ENCODE measurements at places on chromosomes 4 and X.

DNA sequence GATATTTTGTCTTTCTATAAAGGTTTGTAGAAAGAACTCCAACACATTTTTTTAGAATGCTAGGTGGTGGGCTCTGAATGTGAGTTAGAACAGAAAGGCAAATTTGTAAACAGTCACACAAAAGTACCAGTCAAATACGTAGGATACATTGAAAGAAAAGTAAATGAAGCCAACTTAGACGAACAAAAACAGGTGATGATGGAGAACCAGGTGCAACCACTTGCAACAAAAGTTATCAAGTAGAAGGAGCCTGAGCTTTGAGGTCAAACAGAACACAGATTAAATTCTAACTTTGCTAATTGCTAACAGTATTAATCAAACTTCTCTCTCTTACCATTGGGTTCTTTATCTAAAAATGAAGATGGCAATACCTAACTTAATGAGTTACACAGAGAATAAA lies 62.7 kb upstream of the DAPP1 start:
- DNase-seq: no peak

GRCh38 chrX:67351411-67351810 lies 192.4 kb upstream of the AR start:
- DNase-seq: no peak

- no peak for DNase-seq
Observed at GRCh38 chr4:147843162-147843561, 111.3 kb downstream of the ARHGAP10 start.

DNA sequence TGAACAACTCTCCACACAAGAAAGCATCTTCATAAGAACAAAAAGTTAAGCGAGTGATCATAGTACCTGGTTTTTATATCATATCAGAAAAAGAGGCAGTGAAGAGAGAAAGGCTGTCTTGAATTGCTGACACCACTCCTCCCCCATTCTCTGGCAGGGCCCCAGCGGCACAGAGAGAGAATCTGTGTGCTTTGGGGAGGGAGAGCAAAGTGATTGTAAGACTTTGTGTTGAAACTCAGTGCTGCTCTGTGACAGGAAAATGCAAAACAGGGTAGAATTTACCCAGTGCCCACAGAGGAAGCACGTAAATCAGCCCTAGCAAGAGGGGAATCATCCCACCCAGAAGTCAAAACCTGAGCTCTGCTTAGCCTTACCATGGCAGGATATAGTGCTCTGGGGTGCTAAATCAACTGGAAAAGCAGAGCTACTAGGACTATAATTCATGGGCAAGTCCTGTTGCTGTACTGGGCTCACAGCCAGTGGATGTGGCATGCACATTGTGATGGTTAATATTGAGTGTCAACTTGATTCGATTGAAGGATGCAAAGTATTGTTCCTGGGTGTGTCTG lies 174.6 kb downstream of the PRR32 start:
- no peak for DNase-seq

GRCh38 chrX:87005183-87005582 lies 512.4 kb upstream of the KLHL4 start:
- no peak for DNase-seq

DNA sequence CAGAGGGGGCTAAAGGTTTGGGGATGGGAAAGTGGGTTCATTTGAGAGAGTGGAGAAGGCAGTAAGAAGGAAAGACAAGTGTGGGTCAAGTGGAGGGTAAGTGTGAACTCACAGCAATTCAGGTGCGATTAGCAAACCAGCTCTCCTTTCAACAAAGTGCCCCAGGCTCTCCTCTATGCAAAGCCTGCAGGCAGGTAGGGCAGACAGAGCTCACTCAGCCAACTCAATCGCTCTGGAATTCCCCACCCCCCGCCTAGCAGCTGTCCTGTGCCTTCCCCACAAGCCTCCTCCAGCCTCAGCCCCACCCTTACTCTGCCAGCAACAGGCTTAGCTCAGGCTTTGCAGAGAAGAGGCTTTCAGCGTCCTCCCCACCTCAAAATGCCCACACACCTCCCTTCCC lies 14.8 kb upstream of the MAMLD1 start:
- DNase-seq: no peak

GRCh38 chr4:2303686-2304320 lies 41.9 kb upstream of the MXD4 start:
- DNase-seq: no peak

- no peak for DNase-seq
Observed at GRCh38 chrX:42832764-42833549, 55.0 kb upstream of the PPP1R2C start.

DNA sequence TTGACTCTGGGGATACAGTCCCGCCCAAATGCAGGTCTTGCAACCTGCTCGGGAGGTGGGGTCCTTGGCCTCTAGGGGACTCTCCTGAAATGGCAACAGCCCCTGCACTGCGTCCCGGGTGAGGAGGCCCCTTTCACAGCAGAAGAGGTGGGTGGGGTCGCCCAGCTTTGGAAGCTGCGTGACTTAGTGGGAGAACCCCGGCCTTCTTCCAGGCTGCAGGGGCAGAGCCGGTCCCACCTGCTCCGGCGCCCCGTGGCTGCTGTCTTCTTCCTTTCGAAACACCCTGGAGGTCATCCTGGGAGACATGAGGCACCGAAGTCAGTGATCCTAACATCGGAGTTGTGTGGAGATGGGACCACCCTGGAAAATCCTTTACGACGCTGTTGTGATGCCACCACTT lies 103.7 kb upstream of the ADRA2C start:
- DNase-seq: no peak

- DNase-seq: no peak
Observed at GRCh38 chr4:80922941-80923340, 107.6 kb upstream of the BMP3 start.

- DNase-seq: no peak
Observed at GRCh38 chrX:71053217-71053621, 14.9 kb downstream of the SNX12 start.

- no peak for DNase-seq
Observed at GRCh38 chrX:80174925-80175574, 160.5 kb downstream of the TBX22 start.

DNA sequence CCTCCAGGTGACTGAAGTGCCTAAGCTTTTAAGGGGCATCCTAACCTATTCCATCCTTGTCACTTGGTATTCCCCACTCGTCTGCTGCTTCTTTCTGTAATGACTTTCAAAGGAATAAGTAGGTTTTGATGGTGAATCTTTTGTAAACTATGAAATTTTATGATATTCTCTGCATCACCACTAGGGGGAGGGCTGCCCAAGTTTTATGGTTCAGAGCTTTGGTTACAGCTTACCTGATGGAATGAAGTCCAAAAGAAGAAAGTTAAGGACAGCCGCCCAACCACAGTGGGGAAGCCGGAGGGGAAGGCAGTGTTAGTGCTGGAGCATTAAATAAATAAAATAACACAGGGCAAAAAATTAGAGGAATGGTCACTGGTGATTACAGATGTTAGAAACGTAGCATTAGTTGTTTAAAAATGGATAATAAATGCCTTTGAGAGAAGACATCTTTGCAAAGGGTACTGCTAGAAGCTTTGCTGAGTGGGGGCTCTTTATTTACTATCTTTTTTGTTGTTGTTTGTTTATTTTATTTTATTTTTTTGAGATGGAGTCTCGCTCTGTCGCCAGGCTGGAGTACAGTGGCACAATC lies 204.9 kb downstream of the GBA3 start:
- no peak for DNase-seq

GRCh38 chrX:37867536-37868153 lies 20.3 kb upstream of the DYNLT3 start:
- no peak for DNase-seq

DNA sequence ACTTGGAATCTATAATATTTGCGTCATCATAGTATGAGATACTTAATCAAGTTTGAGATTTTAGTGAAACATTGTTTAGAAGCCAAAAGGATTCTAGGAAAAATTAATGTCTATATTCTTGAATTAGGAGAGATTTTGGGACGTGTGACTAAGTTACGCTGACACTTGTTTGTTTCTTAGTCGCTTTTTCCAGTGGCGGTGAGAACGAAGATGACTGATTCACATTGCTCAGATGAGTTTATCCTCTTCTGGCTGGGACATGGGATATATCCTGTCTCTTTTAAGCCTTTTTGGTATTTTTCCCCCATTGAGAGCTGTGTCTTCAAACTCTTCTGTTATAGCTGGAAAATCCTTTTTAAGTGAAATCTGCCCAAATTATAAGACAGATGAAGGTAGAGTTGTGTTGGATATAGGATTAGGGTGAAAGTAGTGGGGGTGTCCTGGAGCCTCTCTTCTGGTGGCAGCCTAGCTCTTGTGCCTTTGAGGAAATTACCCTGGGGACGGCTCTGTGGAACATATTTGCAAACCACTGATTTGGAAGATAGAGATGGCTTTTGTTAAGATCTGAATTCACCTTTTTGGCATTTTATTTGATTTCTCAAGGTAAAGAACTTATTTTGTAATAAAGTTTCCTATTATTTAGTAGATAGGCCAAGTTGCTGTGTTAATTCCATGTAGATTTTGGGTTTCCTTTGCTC lies 49.7 kb downstream of the HTT start:
- DNase-seq: peak; percentile 16

DNA sequence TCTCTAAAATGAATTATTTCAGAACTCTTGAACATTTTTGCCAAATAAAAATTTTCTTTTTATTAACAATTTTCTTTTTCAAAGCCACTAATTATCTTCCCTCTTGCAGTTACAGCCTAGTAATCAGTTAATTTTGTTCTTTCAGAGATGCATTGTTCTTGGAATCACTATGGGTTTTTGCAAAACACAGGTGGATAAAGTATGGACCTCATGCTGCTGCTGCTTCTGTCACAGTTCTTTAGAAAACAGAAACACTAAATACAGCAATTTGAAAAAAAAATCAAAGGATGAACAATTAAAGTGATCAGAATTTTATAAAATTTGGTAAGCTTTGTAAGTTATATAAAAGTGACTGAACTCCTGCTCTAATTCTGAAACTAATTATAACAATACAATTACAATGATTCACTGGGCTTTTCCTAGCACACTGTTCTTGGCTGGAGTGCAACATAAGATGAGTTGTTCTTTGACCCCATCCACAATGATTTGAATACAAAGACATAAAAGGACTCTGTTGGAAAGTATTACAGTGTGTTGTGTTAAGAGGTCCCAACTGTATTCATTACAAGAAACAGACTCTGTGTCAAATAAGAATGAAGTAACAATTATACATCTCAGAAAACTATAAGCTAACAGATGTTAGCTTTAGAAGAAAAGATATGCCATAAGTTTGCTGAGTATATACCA lies 59.4 kb upstream of the GK2 start:
- peak; percentile 11 for DNase-seq

GRCh38 chr4:138003248-138003647 lies 238.9 kb downstream of the SLC7A11 start:
- no peak for DNase-seq

GRCh38 chr4:40308528-40309122 lies 26.5 kb upstream of the CHRNA9 start:
- no peak for DNase-seq

DNA sequence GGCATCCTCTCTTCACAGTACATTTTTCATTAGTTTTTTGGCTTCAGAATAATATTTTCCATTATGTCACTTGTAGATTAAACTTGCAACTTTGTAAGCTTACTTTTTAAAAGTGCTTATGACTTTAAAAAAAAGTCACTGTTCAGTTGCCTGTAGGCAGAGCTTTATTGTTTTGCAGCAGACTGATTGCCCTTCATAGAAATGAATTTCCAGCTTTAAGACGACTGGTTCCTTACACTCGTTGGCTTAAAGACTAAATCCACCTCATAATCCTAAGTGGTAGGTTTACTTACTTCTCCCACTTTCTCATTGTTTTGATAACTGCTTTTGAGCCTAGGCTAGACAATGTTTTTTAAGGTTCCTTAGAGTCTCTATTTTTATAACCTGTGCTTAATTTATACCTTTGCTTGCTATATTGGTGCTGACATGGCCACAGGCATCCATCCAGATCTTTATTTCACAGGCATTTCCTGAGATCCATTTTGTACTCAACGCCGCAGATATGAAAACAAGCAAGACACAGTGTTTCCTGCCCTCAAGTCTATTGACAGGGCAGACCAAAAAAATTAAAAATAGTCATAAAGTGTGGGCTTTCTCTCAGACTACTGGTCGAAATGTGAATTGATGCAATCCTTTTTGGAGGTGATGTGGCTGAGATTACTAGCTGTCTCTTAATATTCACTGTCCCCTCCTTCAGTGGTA lies 12.6 kb upstream of the IL13RA2 start:
- DNase-seq: no peak

DNA sequence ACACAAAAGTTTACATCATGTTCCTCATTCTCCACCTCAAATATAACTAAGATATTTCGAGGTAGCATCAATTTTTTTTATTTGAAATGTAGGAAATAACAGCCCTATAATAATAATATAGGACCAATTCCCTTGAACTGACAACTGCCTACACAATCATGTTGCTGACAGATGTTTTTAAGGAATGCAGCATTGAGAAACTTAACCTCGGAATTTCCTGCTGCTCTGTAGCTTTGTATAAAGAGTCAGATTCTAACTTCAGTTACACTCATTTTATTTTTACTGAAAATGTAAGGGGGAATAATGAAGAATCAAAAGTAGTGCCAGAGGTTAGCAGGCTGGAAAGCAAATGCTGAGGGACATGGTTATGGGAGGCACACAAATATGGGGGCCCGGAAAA lies 235.8 kb downstream of the RBMX2 start:
- peak; percentile 34 for DNase-seq

DNA sequence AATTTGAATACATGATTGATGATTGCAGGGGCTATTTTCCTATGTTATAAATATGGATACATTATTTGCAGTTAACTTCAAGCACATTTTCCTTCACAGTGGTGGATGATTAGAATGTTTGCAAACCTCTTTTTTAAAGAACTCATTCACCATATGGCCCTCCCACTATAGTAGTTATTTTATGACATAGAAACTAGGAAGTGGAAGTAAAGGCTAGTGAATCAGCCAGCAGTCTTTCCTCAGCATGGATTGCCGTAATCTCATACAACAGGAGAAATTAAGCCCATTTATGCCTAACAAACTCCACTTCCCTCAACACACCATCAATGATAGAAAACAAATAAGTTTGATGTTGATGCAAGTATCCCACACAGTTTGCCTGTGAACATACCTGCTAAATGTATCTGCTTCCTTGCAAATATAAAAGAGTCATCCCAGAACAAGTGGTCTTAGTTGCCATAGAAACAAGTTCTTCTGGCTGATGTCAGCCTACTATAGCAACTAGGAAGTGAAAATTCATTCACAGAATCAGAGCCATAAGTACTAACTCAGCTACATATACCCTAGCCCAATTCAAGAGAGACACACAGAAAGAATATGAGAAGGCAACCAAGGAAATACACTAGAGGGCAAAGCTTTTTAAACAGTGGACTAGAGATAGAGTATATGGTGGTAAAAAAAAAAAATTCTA lies 100.9 kb upstream of the RADX start:
- no peak for DNase-seq

DNA sequence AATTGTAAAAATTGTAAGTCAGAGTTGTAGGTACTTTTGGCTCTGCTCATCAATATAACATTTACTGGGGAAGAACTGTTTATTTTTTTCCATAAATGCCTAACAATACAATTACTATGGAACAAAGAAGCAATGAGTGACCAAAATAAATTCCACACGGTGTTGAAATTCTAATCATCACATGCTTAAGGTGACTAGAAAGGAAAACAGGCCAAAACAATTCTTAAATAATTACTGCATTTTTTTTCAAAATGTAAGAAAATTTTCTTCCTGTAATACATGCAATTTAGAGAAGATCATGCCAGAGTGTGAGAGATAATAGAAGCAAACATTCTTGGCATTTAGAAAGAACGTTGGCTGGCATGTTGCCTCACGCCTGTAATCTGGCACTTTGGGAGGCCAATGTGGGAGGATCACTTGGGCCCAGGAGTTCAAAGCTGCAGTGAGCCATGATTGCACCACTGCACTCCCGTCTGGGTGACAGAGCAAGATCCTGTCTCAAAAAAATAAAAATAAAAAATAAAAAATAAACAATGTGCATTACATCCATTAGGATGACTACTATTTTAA lies 22.5 kb downstream of the C4orf46 start:
- no peak for DNase-seq

All from HCEC 1CT (cell line).